ENCODE measurements at places on chromosomes 1 and 21.
A peak's percentile ranks its signal among the peaks of the same experiment; 100 is the strongest.

DNA sequence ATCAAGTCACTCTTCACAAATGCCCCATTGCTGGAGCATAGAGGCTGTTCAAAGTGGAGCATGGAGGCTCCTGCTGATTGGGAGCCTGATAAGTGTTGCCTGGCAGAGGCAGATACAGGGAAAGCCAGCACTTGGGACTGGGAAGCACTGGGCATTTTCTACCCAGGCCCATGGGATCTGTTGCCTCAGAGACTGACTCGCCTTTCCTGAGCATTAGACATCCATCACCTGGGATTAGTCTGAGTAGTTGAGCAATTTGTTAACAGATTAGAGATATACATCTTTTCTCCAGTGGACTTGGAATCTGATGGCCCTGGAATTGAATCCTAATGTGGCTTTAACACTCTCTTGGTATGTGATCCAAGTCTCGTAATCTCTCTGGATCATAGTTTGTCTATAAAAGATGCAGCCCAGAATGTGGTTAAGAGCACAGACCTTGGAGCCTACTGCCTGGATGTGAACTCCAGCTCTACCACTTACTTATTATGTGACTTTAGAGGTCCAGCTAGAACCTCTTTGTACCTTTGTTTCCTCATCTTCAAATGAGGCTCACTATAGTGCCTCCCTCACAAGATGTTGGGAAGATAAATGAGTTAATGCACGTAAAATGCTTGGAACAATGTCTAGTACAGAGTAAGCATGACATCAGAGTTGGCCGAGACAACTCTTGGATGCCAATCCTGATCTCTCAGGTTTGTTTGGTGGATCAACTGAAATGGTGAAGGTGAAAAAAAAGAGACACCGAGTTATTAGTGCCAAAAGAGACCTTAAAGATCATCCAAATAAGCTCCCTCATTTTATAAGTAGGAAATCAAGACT lies 38.3 kb upstream of the NRDC start:
- DNase-seq: no peak
- H3K4me1 ChIP-seq: no peaks in the 10 kb centered on the region
- no peak overlapping the region for H3K27ac ChIP-seq
- no peak overlapping the region for H3K4me3 ChIP-seq
- no peaks in the 10 kb centered on the region for H3K27me3 ChIP-seq

GRCh38 chr1:94084085-94084484 lies 36.9 kb downstream of the ABCA4 start:
- no peaks in the 10 kb centered on the region for H3K4me1 ChIP-seq
- no peak overlapping the region for H3K4me3 ChIP-seq
- no peaks in the 10 kb centered on the region for H3K36me3 ChIP-seq
- no peak overlapping the region for H3K27ac ChIP-seq

DNA sequence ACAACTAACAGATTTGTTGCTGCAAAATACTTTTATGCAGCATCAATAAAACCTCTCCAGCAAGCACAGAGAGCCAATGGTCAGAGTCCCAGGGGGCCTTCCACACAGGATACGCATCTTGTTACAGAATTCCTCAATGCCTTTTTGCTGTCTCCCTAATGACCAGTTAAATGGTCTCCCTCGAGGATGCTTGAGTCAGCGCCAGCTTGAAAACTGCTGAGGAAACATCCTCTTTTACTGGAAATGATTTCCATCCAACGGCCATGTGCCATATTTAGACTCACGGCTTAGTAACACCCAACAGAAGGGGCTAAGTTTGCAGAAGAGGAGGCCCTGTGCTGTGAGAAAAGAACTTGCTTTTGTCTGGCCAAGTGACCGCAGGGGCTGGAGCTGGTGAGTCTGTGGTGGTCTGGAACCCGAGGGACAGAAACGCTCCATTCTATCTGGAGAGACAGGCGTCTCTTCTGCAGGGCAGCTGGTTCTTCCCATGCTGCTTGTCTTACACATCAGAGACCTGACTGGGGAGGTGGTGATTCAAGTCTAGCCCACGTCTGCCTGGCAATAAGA lies 496.4 kb downstream of the SETD4 start:
- peaks cover 7% of the 10 kb centered on the region for H3K4me1 ChIP-seq
- no peaks in the 10 kb centered on the region for H3K27me3 ChIP-seq
- DNase-seq: no peak
- no peak overlapping the region for H3K4me3 ChIP-seq

DNA sequence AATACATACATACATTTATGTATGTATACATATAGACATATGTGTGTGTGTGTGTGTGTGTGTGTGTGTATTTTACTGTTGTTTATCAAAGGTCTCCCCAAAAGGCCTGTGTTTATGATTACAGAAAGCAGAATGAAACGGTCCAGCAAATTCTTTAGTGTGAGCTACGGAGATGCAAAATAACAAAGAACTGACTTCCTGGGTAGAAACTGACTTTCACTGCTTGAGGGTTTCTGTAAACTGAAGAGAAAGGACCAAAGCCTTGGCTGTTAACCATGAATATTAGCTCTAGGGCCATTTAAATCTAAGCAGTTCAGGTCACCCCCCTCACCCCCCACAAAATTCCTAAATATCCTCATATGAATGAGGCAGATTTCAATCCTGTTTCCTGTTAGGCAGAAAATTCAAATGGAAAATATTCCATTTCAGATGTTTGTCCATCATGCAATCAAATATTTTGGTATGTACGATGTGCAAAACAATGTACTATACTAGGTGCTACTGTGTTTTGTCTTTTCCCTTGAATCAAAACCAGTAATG lies 213.2 kb downstream of the TGFB2 start:
- peaks cover 2% of the 10 kb centered on the region for H3K4me1 ChIP-seq
- H3K27me3 ChIP-seq: no peaks in the 10 kb centered on the region
- H3K36me3 ChIP-seq: no peaks in the 10 kb centered on the region
- DNase-seq: no peak

- H3K27ac ChIP-seq: no peak overlapping the region
- no peaks in the 10 kb centered on the region for H3K27me3 ChIP-seq
- peaks cover 40% of the 10 kb centered on the region for H3K36me3 ChIP-seq
These were observed 11.2 kb downstream of the CREG1 start for GRCh38 chr1:167542109-167543032.

GRCh38 chr1:38860454-38860795 lies 853 bp upstream of the RRAGC start:
- H3K4me1 ChIP-seq: peaks cover 68% of the 10 kb centered on the region

- H3K4me3 ChIP-seq: no peak overlapping the region
- no peak for DNase-seq
- H3K27ac ChIP-seq: no peak overlapping the region
- no peaks in the 10 kb centered on the region for H3K36me3 ChIP-seq
- H3K4me1 ChIP-seq: peaks cover 19% of the 10 kb centered on the region
- H3K27me3 ChIP-seq: no peaks in the 10 kb centered on the region
These were observed 64.7 kb downstream of the SLC35A3 start for GRCh38 chr1:100034470-100034869.

- no peak overlapping the region for H3K4me3 ChIP-seq
- peak; percentile 78 for DNase-seq
- H3K4me1 ChIP-seq: no peaks in the 10 kb centered on the region
- peaks cover 6% of the 10 kb centered on the region for H3K27me3 ChIP-seq
These were observed 278.2 kb downstream of the PTPRU start for GRCh38 chr1:29514361-29515169.

- H3K4me1 ChIP-seq: peaks cover 4% of the 10 kb centered on the region
- peak; percentile 50 for DNase-seq
- H3K4me3 ChIP-seq: peak overlapping the region; percentile 85
- H3K27me3 ChIP-seq: no peaks in the 10 kb centered on the region
These were observed 745 bp upstream of the ANP32E start for GRCh38 chr1:150236614-150237100.

GRCh38 chr1:57788313-57788712 lies 364.5 kb upstream of the DAB1 start:
- H3K27me3 ChIP-seq: no peaks in the 10 kb centered on the region
- H3K36me3 ChIP-seq: no peaks in the 10 kb centered on the region
- no peaks in the 10 kb centered on the region for H3K4me1 ChIP-seq
